ENCODE measurements at places on chromosomes 2 and 18. TPM values are rescaled to one million over a fixed set of nuclear protein-coding genes. Genes with fewer than 3 reads are reported as not detected.

GALNT14 gene
- total RNA-seq = 4.2 TPM

DNA sequence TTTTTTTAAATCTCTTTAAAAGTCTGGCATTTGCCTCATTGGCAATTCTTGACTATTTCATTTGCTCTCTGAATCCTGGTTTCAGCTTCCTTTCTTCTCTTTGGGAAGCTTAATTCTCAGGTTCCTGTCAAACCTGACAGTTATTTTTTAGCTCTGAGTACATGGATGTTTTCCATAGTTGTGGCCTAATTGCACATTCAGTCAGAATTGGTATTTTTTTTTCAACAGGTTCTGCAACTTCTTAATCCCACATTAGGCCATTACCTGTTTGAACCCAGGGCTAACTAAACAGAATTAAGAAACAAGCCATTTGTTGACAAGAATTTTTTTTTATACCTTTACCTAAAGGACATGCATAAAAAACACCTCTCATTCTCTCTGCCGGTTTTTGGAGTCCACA lies 338.8 kb downstream of the SETBP1 start:
- H3K4me1 ChIP-seq = peaks cover 1% of the 10 kb centered on the region
- H3K27me3 ChIP-seq = no peaks in the 10 kb centered on the region
- no peaks in the 10 kb centered on the region for H3K36me3 ChIP-seq
- no peak overlapping the region for H3K4me3 ChIP-seq
- no peak for DNase-seq

DNA sequence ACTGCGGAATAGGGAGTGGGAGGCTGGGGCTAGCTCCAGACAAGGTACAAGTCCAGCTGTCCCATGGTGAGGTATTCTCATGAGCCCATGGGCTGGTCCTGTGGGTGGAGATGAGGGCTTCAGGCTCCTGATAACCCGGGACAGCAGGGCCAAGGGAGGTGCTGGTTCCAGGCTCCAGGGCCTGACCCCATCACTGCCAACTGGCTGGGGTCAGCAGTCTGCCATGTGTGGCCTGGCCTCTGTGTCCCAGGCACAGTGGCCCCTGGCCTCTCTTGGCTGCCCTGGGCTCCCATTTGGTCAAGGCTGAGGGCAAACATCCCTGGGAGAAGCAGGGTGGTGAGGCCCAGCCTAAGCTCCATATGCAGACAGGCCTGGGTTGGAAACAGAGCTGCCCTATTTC lies 966 bp upstream of the OXER1 start:
- H3K27me3 ChIP-seq = no peaks in the 10 kb centered on the region
- H3K36me3 ChIP-seq = peaks cover 22% of the 10 kb centered on the region
- no peak overlapping the region for H3K4me3 ChIP-seq
- H3K27ac ChIP-seq = no peak overlapping the region
- no peaks in the 10 kb centered on the region for H3K4me1 ChIP-seq
- no peak for DNase-seq

DNA sequence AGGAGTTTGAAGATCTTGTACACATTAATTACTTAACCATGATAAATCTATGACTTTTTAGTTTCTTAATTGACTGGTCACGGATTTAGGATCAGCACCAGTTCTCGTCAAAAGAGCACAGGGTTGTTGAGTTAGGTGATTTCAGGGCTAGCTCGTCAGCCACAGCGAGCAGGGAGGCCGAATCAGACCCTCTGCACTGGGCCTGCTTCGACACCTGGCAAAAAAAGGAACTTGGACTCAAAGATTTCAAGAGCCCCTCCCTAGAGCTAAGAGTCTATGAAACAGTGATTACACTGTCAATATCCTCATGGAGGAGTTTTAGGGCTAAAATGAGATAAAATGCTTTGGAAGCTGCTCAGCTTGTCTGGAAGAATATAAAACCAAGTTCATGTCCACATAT lies 4.6 kb upstream of the SERTAD2 start:
- H3K4me3 ChIP-seq = no peak overlapping the region
- peak overlapping the region; percentile 37 for H3K27ac ChIP-seq
- no peaks in the 10 kb centered on the region for H3K36me3 ChIP-seq

GRCh38 chr2:17334300-17334699 lies 183.9 kb downstream of the RAD51AP2 start:
- no peaks in the 10 kb centered on the region for H3K36me3 ChIP-seq
- DNase-seq = no peak
- no peaks in the 10 kb centered on the region for H3K27me3 ChIP-seq
- H3K4me3 ChIP-seq = no peak overlapping the region
- no peaks in the 10 kb centered on the region for H3K4me1 ChIP-seq
- no peak overlapping the region for H3K27ac ChIP-seq

- no peak overlapping the region for H3K4me3 ChIP-seq
- no peak overlapping the region for H3K27ac ChIP-seq
- peaks cover 51% of the 10 kb centered on the region for H3K4me1 ChIP-seq
These were observed 14.8 kb downstream of the KLHL29 start for GRCh38 chr2:23399674-23400261.

GPR45 gene
- total RNA-seq = not detected

FAM237A gene
- not detected for total RNA-seq

GRCh38 chr18:40852406-40852805 lies 1102.6 kb upstream of the PIK3C3 start:
- no peaks in the 10 kb centered on the region for H3K36me3 ChIP-seq
- DNase-seq = no peak
- H3K4me3 ChIP-seq = no peak overlapping the region
- no peaks in the 10 kb centered on the region for H3K4me1 ChIP-seq
- H3K27ac ChIP-seq = no peak overlapping the region

DNA sequence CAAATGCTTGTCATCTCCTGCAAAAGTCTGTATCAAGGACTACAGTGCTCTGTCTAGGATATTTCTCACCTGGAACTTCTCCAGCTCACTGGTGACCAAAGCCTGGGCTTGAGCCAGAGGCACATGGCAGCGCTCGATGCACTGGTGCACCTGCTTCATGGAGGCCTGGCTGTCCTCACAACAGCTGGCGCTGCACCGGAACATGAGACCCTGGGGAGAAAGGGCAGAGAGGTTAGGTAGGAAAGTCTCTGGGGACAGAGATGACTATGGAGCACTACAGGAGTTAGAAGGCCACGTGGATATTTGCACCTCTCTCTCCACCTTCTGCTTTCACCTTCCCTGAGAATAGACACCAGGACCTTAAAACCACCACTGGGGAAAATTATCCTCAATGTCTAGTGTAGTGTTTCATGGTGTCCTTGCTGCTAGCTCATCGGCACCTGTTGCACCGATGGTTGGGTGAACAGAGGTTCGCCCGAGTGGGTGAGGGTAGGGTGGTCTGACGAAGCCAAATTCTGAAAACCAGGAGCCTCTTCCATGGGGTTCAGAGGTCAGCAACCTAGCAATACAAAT lies 1.0 kb downstream of the FAM136A start:
- peak overlapping the region; percentile 85 for H3K27ac ChIP-seq
- no peak for DNase-seq
- H3K36me3 ChIP-seq = peaks cover 42% of the 10 kb centered on the region
- no peaks in the 10 kb centered on the region for H3K4me1 ChIP-seq
- H3K4me3 ChIP-seq = peak overlapping the region; percentile 85

TRIP12 gene
- 190 TPM for total RNA-seq

DNA sequence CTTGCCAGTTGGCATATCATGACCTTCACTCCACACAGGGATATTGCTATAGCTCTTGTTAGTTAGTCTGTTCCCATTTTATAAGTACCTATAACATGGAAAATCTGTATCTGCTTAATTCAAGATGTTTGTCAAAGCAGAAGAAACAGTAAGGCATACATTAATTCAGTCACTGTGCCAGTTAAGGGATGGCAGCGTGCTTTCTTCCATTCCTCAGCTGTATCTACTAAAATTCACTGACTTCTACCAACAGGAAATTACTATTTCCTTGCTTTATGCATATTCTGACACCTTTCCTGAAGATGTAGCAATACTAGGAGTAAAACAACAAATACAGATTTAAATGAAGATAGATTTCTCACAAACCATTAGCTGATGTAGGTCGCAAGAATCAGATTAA lies 59.9 kb downstream of the RNF152 start:
- no peaks in the 10 kb centered on the region for H3K4me1 ChIP-seq
- H3K27ac ChIP-seq = no peak overlapping the region
- H3K4me3 ChIP-seq = no peak overlapping the region
- no peaks in the 10 kb centered on the region for H3K36me3 ChIP-seq
- H3K27me3 ChIP-seq = no peaks in the 10 kb centered on the region
- DNase-seq = no peak

CENPA gene
- total RNA-seq = 3.5 TPM

DNA sequence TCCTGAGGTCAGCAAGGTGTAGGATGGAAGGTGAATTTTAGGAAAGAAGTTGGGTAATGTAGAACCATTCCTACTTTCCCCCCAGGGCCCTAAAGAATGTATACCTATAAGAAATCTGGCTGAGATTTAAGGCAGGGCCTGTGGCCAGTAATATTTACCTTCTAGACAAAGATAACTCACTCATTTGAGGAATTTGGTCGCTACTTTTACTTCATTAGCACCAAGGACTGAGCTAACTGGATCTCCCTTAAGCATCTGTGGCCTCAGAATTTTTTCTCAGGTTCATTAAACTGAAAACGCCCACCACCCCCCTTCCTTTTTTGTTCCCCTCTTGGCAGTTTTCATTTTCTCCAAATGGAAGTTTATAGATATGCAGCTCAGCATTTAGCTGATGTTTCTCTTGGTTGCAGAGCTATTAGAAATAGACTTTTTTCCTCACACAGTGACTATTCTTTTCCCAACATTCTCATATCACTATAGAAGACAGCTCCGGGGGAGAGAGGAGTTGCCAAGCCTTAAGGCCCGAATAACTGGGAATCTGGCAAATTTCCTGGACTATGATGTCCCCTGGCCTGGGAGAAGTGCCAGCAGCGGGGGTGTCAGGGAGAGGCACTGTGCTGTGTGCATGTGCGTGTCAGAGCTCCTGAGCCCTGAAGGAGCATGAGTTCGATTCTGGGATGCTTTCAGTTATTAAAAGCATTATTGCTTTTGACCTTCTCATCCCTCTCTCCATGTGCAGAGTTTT lies 310.9 kb downstream of the PRKCE start:
- no peaks in the 10 kb centered on the region for H3K36me3 ChIP-seq
- H3K27me3 ChIP-seq = no peaks in the 10 kb centered on the region
- peaks cover 19% of the 10 kb centered on the region for H3K4me1 ChIP-seq
- H3K27ac ChIP-seq = peak overlapping the region; percentile 21
- DNase-seq = no peak

GRCh38 chr2:172893111-172893510 lies 157.5 kb downstream of the RAPGEF4 start:
- no peaks in the 10 kb centered on the region for H3K27me3 ChIP-seq
- no peaks in the 10 kb centered on the region for H3K4me1 ChIP-seq
- no peak overlapping the region for H3K4me3 ChIP-seq
- DNase-seq = no peak

GRCh38 chr2:19914266-19914975 lies 12.6 kb upstream of the TTC32 start:
- H3K27me3 ChIP-seq = no peaks in the 10 kb centered on the region
- DNase-seq = no peak
- no peaks in the 10 kb centered on the region for H3K4me1 ChIP-seq
- no peak overlapping the region for H3K4me3 ChIP-seq
- H3K36me3 ChIP-seq = peaks cover 8% of the 10 kb centered on the region

DNA sequence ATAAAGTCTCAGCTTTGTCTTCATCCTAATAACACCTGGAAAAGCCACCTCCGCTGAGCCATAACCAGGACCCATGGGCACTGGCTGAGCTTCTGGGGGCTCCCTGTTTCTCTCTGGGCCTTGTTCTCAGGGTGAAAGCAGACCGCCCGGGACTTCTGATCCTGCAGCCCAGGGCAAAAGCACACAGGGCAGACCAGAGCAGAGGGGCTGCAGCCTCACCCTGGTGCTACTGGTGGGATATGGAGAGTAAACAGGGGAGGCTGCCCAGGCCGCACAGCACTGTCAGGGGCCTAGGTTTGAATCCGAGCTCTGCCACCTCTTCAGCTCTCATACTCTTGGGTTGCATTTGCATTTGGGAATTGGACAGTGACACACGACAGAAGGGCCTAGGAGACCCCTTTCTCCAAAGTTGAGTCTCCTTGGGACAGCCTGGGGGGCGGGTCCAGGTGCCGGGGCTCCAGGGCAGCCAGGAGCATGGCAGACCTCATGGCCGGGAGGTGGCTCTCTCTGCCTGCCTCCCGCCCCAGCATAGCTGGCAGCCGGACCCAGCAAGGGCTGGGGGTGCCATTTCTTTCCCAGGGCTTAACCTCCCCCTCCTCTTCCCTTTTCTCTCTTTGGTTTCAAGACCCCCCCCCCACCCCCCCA lies 164.9 kb downstream of the INHBB start:
- no peak overlapping the region for H3K27ac ChIP-seq
- H3K27me3 ChIP-seq = peaks cover 5% of the 10 kb centered on the region
- no peak for DNase-seq
- H3K4me1 ChIP-seq = peaks cover 8% of the 10 kb centered on the region
- H3K4me3 ChIP-seq = no peak overlapping the region

DNA sequence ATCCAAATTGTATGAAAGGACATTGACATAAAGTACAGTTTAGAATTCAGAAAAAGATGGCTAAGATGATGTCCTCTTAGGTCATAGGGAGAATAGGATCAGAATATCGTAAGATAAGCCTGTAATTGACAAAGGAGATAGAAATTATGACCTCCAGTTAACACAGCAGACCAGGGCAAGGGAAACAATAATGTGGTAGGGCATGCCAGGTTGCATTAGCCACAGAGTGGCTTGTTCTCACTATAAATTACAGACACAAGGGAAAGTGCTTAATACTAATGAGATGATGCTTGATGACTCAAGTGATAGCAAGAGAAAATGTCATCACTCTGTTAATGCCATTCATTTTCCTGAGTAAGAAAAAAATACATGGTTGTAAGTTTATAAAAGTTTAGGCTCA lies 48.9 kb upstream of the LRP1B start:
- no peaks in the 10 kb centered on the region for H3K27me3 ChIP-seq
- no peak for DNase-seq
- no peaks in the 10 kb centered on the region for H3K4me1 ChIP-seq
- H3K36me3 ChIP-seq = no peaks in the 10 kb centered on the region

SEPTIN10 gene
- 104 TPM for total RNA-seq

GRCh38 chr2:96540136-96540535 lies 3.6 kb downstream of the ARID5A start:
- no peak for DNase-seq
- H3K27me3 ChIP-seq = no peaks in the 10 kb centered on the region
- H3K4me3 ChIP-seq = no peak overlapping the region
- peak overlapping the region; percentile 100 for H3K27ac ChIP-seq
- no peaks in the 10 kb centered on the region for H3K4me1 ChIP-seq
- H3K36me3 ChIP-seq = no peaks in the 10 kb centered on the region

- DNase-seq = no peak
- H3K27ac ChIP-seq = no peak overlapping the region
- H3K27me3 ChIP-seq = no peaks in the 10 kb centered on the region
- no peaks in the 10 kb centered on the region for H3K36me3 ChIP-seq
These were observed 105.2 kb upstream of the OTOS start for GRCh38 chr2:240245706-240246105.

MAP2 gene
- total RNA-seq = 31.7 TPM

GKN1 gene
- total RNA-seq = not detected

GRCh38 chr2:74325815-74326214 lies 17.4 kb downstream of the SLC4A5 start:
- H3K4me1 ChIP-seq = no peaks in the 10 kb centered on the region
- H3K36me3 ChIP-seq = no peaks in the 10 kb centered on the region
- no peaks in the 10 kb centered on the region for H3K27me3 ChIP-seq
- no peak overlapping the region for H3K4me3 ChIP-seq
- no peak overlapping the region for H3K27ac ChIP-seq

- no peaks in the 10 kb centered on the region for H3K36me3 ChIP-seq
- H3K27ac ChIP-seq = no peak overlapping the region
- H3K4me1 ChIP-seq = no peaks in the 10 kb centered on the region
- H3K27me3 ChIP-seq = no peaks in the 10 kb centered on the region
These were observed 37.0 kb downstream of the TPRKB start for GRCh38 chr2:73700131-73700611.

GRCh38 chr2:224401641-224402342 lies at the start of gene FAM124B:
Gene FAM124B, minus strand, starts transcription at chr2:224402107. Its CDS starts 339 bp downstream, at chr2:224401768.
- no peaks in the 10 kb centered on the region for H3K4me1 ChIP-seq
- no peaks in the 10 kb centered on the region for H3K36me3 ChIP-seq
- DNase-seq = peak; percentile 63
